ENCODE measurements at places on chromosomes 16 and 17.

- DNase-seq: no peak
These were observed 36.9 kb upstream of the WSB1 start for GRCh38 chr17:27257031-27257357.

DNA sequence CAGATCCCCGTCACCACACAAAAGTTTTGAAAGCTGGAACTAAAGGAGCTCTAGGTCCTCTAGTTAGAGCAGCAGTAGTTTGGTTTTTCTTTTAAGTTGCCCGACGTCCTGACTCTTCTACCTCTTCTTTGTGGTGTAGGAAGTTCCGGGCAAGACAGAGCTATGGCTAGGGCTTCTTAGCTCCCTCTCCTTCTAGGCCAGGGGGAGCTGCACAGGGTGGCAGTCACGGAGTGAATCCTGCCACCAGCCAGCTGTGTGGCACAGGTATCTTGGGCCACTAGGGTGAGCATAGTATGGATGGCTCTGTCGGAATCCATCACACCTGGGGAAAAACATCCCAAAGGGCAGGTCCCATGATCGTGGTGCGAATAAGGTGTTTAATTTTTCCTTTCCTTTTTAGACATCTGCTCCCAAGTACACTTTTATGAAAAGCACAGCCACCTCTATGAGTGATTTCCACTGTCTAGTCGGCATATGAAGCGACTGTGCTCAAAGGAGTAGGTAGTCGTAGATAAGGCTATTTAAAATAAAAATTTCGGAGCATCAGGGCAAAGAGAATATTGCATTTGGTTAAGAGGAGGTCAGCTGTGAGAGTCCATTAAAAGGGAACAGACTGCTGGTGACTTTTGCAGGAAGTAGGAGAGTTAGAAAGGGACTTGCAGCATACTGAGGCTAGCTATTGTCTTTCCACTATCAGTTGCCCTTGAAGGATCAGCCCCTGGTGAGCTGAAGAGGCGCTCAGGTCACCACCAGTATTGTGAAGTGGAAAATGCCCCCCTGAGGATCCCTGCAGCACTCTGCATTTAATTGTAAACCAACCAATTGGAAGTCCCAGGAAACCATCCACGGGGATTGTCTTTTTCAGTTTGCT, 2.1 kb downstream of the PRKCA start:
- DNase-seq: no peak

DNA sequence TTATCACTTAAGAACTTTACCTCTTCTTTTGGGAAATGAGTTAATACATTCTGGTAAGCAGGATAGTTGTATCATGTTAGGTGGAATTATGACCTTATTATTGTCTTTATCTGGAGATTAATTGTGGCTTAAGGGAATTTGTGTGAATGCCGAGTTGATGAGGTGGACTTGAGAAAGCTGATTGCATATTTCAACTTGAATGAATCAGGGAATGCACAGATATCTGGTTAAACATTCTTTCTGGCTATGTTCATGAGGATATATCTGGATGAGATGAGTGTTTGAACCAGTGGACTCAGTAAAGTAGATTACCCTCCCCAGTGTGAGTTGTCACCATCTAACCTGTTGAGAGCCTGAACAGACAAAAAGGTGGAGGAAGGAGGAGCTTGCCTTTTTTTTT, 326.1 kb upstream of the GOT2 start:
- no peak for DNase-seq

DNA sequence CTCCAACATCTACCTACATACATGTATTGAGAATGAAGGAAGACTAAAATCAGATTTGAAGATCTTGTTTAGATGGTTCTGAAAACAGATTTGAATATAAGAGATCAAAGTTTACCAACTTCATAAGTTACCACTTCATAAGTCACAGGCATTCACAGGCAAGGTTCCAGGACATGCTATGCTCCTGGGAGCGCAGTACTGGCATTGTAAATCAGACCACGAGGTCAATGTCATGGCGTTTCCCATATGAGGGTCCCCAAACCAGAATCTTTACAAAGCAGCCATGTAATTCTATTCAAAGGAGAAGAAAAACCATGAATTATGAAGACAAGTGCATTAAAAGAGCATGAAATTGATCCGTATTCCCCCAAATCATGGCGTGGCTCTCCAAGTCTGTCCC, 3.0 kb downstream of the CDH11 start:
- DNase-seq: no peak

DNA sequence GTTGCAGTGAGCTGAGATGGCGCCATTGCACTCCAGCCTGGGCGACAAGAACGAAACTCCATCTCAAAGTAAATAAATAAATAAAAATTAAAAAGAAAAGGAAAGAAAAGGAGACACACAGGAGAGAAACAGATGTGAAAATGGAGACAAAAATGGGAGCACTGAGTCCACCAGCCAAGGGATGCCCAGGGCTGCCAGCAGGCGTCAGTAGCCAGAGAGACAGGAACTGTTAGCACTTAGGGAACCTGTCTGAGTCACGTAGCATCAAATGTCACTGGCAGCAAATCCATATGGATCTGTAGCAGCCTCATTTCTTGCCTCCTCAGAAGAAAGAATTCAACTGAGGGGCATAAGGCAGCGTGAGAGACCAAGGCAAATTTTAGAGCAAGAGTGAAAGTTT, 79.7 kb downstream of the CYLD start:
- no peak for DNase-seq

All from pons (tissue), 1 donor.